Camera-type eye (tissue), 1 donor: ENCODE measurements at places on chromosomes 4 and X. TPM values are rescaled to one million over a fixed set of nuclear protein-coding genes. Genes with fewer than 3 reads are reported as not detected.

BEX2 gene
- total RNA-seq = 48.4 TPM

ART3 gene
- total RNA-seq = 9.7 TPM

NDST4 gene
- total RNA-seq = 2.6 TPM

CCDC110 gene
- total RNA-seq = 3.7 TPM

PPP1R2C gene
- not detected for total RNA-seq

RBM10 gene
- total RNA-seq = 47.9 TPM

TLR3 gene
- total RNA-seq = 2.7 TPM

IL3RA gene
- 4.8 TPM for total RNA-seq

RBM46 gene
- total RNA-seq = not detected

CFAP99 gene
- total RNA-seq = not detected

MSX1 gene
- total RNA-seq = 4.1 TPM

PABPC1L2A gene
- total RNA-seq = not detected

MTM1 gene
- total RNA-seq = 19.0 TPM

ERAS gene
- not detected for total RNA-seq

ARR3 gene
- total RNA-seq = 9.8 TPM

USP17L20 gene
- not detected for total RNA-seq

OTUD6A gene
- total RNA-seq = not detected

SMIM10L2A gene
- 6.0 TPM for total RNA-seq

TMEM47 gene
- 86.8 TPM for total RNA-seq

ETDA gene
- not detected for total RNA-seq

SOX3 gene
- 2.1 TPM for total RNA-seq

ZNF280C gene
- 9.8 TPM for total RNA-seq

FAM9B gene
- not detected for total RNA-seq

ZNF732 gene
- 5.1 TPM for total RNA-seq

CENPE gene
- total RNA-seq = 8.0 TPM

CLDN22 gene
- total RNA-seq = not detected

HCCS gene
- 17.4 TPM for total RNA-seq

CHRNA9 gene
- total RNA-seq = not detected

NUDT10 gene
- 13.7 TPM for total RNA-seq

CXorf49 gene
- not detected for total RNA-seq

SSX2 gene
- total RNA-seq = not detected

PRSS12 gene
- total RNA-seq = 32.3 TPM

FDCSP gene
- not detected for total RNA-seq

GPR82 gene
- not detected for total RNA-seq
